ENCODE measurements at places on chromosomes 13 and 19. TPM values are rescaled to one million over a fixed set of nuclear protein-coding genes. Genes with fewer than 3 reads are reported as not detected.

DNA sequence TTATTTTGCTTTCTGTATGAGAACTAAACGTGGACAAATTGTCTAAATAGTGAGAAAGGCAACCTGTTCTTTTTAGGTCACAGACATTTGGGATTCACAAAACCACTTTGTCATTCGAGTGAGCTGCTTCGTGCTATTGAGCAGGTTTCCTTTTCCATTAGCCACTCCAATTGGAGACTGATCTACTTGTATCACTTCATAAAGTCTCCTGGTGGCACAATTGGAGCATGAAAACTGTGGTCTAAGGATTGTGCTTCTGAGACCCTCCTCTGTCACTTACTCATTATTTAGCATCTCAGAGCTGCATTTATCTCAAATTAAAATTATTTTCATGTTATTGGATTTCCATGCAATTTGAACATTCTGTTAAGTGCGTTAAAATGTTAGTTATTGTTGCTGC lies 397.7 kb downstream of the TDRD3 start:
- no peak for DNase-seq

DNA sequence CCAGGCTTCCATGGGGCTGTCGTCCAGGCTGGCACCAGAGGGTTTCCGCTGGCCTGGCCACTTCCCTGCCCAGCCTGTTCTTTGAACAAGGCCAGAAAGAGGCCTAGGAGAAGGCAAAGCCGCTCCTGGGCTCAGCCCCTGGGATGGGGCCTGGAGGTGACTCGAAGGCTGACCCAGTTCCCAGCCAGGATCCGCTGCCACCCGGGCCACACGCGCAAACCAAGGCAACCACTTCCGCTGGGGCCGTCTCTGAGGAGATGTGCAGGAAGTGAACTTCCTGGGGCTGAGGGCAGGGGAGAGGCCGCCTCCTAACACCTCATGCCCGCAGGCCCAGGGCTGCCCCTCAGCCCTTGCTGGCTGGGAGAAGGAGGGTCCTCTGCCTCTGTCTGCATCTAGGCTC lies 15.2 kb downstream of the PLEKHF1 start:
- peak; percentile 77 for DNase-seq

DNA sequence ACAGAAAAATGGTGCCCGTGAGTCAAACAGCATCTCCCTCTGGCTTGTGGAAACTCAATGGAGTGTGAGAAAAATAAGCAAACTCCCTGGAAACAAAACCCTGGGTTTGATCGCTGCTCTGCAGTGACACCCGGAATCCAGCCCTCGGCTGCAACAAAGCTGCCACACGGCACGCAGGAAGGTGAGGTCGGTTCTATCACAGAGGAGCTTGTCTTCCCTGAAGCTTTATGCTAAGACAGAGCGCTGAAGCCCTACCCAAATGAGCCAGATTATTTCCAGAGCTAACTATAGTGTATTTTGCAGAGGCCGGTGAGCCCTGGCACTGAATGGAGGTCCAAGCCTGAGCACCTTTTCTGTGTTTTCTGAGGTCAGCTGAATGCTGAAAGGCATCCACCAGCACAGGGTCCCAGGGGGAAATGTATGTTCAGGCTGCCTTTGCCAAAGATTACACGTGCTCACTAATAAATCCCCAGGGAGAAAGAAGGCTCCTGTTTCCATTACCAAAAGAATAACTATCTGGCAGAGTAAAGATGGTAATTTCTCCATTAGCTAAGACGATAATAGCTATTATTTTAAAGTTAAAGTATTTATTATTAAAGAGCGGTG lies 77.8 kb downstream of the TSHZ3 start:
- no peak for DNase-seq

GRCh38 chr19:38155453-38155852 lies 68.6 kb downstream of the DPF1 start:
- no peak for DNase-seq

GRCh38 chr13:75251188-75251587 lies 230.8 kb downstream of the TBC1D4 start:
- no peak for DNase-seq

DNA sequence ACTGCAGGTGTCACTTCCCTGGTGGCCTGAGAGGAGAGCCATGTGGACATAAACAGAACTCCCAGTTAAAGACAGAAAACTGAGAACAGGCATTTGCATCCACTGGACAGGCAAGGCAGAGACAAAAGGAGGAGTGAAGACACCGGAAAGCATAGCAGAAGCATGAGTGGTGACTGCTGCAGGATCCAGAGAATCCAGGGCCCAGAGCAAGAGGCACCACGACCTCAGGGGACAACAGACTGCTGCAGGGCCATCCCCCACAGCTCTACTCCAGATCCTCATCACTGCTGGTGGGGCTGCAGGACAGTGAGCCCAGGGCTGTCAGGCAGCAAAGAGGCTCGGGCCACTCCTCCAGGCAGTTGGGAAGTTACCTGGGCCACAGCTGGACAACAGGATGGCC lies 14.5 kb upstream of the ISYNA1 start:
- DNase-seq = no peak

GRCh38 chr13:81778350-81778749 lies 1437.4 kb upstream of the SPRY2 start:
- DNase-seq = no peak

DNA sequence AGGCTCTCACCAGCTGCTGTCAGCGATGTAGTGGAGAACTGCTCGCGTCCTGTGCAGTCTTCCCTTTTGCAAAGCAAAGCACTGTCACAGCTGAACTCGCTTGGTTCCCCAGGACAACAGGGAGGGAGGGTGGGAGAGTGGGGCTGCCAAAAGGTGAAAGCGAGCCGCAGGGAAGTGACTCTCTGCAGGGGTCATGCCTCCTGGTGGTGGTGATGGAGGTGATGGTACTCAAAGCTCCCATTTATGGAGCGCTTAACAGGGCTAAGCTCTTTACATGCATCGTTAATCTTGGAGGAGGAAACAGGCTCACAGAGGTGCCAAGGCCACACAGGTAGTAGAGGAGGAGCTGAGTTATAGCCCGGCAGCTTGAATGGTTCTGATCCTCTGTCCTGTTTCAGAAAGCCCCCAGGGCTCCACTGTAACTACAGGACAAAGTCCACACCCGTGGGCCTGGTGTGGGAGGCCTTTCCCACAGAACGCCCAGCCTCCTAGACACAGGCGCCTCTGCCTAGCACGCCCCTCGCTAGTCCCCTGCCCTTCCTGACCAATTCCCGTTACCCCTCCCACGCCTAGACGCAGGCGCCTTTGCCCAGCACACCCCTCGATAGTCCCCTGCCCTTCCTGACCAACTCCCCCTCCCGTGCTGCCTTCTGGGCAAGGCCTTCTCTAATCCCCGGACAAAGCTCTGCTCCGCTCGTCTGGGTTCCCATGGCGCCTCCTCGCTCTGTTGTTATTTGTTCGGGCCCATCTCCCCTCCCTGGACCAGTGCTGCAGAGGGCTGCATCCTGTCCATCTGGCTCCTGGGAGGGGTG lies 10.7 kb downstream of the PPP1R37 start:
- DNase-seq = no peak

DNA sequence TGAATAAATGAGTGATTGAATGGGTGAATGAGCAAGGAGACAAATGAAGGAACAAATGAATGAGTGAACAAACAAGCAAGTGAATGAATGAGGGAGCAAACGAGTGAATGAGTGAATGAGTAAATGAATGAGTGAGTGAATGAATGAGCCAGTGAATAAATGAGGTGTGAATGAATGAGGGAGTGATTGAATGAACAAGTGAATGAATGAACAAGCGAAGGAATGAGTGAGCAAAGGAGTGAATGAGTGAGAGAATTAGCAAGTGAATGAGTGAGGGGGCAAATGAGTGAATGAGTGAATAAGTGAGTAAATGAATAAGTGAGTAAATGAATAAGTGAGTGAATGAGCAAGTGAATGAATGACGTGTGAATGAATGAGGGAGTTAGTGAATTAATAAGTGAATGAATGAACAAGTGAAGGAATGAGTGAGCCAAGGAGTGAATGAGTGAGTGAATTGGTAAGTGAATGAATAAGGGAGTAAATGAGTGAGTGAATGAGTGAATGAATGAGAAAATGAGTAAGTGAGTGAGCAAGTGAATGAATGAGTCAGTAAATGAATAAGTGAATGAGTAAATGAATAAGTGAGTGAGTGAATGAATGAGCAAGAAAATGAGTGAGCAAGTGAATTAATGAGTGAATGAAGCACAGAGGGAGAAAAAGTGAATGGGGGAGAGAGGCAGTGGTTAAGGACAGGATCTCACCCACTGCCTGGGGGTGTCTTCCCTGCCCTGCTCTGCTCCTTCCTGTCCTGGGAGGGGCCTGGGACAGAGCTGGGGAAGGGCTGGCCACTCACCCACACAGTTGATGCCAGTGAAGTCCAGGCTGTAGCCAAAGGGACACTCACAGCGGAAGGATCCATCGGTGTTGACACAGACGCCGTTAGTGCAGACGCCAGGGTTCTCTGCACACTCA lies 36.4 kb downstream of the CCL25 start:
- no peak for DNase-seq

DNA sequence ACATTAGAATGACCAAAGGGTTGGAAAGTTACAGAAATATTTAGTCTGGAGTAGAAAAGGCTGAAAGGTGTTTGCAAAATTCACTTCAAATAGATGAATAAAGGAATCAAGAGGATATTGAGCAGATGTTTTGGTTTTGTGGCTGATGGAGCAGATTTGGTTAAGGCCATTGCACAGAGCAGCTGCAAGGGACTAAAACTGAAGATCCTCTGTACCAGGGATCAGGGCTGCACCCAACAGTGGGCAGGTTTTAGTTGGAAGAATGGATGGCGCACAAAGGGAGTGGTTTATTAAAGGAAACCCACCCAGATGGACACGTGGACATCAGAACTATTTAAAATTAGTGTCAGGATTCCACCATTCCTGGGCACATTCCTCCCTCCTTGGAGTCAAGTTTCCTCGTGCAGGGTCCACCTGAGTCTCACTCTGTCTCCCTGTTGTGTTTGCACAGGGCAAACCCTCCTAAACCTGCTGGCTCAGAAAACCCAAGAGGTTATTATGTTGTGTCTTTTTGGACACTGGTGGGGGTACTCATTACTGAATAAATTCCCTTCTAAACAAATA lies 9.2 kb upstream of the UBAC2 start:
- no peak for DNase-seq

DNA sequence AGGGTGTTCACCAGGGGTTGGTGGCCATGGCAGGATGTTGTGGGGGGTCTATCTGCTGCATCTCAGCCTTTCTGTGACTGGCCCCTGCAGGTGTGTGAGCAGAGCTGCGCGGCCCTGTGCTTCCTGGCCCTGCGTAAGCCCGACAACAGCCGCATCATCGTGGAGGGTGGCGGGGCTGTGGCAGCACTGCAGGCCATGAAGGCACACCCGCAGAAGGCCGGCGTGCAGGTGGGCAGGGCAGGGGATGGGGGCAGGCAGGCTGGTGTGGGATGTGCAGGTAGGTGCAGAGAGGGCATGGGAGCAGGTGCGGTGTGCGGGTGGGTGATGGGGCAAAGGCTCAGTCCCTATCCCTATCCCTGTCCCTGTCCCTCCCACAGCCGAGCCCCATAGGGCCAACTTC lies 8.1 kb upstream of the SLC25A42 start:
- DNase-seq = no peak

DNA sequence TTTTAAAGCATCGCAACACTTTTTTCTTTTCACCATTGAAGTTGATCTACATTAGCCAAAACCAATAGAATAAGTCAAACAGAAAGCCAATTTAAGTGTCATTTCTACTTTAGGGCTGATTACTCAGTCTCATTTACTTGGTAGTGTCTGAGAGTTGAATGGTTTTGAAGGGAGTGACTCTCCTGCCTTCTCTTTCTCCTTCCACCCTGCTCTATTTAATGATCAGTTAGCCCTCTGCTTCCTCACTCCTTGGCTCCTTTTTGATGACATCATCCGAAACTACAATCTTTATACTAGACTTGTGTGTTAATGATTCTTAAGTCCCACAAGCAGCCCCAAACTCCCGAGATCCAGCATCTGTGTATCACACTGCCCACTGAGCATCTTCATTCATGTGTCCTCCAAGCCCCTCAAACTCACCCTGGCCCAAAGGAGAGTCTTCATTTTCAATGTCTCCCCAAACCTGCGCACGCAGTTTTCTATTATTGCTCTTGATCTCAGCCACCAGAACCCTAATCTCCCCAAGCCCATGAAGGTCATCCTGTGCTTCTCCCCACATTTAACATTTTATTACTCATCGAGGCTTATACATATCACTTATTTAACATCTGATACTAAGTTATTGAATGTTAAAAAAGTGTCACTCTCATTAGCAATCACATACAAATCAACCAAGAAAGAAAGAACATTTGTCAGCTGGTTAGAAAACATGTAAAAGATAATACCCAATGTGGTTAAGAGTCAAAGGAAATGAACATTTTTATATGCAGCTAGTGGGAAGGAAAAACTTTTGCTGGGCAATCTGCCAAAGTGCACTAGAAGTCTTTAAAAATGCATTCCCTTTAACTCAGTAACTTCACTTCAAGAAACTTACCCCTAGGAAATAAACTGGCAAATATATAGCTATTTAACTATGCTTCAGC lies 32.2 kb upstream of the ARGLU1 start:
- DNase-seq = no peak

DNA sequence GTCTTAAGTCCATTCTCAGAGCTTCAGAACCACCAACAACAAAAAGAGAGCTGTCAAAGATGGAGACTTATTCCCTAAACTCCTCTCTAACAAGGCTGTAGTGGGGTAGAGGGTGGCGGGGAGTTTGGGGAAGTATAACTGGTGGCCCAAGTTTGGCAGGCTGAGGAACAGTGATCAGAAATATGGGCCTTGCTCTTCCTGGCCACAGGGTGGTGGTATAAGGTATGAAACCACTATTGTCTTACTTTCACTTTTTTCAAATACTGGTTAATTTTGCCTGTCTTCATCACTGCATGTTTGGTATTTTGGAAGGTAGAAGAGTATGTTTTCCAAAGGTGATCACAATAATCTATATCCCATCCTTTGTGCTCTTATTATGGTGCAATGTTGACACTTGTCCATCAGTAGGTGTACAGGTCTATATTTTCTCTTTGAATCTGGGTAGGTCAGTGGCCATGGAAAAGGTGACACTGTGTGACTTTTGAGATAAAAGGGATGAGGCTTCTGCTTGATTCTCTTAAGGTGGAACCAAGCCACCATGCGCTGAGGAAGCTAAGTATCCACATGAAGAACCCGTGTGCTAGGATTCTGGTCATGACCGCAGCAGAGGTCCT lies 23.2 kb upstream of the GPC5 start:
- DNase-seq = no peak

Gene ZNF607
- 3.0 TPM for total RNA-seq

Gene PRSS57
- total RNA-seq = not detected

Gene IGSF23
- total RNA-seq = not detected

Gene IZUMO2
- total RNA-seq = not detected

Gene NAPA
- 60.1 TPM for total RNA-seq

Gene TGDS
- total RNA-seq = 27.5 TPM

Gene TUBA3C
- total RNA-seq = not detected

Gene TEX29
- total RNA-seq = 0.46 TPM

Gene HSD11B1L
- 2.0 TPM for total RNA-seq

Measured in activated T-helper 2 cell treated with anti-CD3 and anti-CD28 coated beads, Interferon-gamma antibody, Interleukin-2, Interleukin-4, amounts not matched to agents 10 μg/mL and 5 μg/mL and 100 μg/mL, durations not matched to agents 14 hours and 24 hours and 36 hours (primary cell).